Fibroblast of the aortic adventitia (primary cell): ENCODE measurements at places on chromosomes 13 and 19. TPM values are rescaled to one million over a fixed set of nuclear protein-coding genes. Genes with fewer than 3 reads are reported as not detected.

GRCh38 chr19:18122860-18123795 lies 25.6 kb downstream of the MAST3 start:
- DNase-seq: no peak

DNA sequence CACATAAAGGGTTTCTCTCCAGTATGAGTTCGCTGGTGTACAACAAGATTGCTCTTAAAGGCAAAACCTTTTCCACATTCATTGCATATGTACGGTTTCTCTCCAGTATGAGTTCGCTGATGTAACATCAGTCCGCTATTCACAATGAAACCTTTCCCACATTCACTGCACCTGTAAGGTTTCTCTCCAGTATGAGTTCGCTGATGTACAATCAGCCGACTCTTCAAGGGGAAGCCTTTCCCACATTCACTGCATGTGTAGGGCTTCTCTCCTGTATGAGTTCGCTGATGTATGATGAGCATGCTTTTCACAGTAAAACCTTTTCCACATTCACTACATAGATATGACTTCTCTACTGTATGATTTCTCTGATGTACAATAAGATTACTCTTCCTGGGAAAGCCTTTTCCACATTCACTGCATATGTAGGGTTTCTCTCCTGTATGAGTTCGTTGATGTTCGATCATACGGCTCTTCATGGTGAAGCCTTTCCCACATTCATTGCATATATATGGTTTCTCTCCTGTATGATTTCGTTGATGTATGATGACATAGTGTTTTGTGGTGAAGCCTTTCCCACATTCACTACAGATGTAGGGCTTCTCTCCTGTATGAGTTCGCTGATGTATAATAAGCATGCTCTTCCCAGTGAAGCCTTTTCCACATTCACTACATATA lies 6.0 kb upstream of the ZNF614 start:
- no peak for DNase-seq

- DNase-seq: no peak
These were observed 261.7 kb downstream of the MTUS2 start for GRCh38 chr13:29081697-29082440.

GRCh38 chr13:98141091-98141490 lies 1.8 kb upstream of the FARP1 start:
- no peak for DNase-seq

DNA sequence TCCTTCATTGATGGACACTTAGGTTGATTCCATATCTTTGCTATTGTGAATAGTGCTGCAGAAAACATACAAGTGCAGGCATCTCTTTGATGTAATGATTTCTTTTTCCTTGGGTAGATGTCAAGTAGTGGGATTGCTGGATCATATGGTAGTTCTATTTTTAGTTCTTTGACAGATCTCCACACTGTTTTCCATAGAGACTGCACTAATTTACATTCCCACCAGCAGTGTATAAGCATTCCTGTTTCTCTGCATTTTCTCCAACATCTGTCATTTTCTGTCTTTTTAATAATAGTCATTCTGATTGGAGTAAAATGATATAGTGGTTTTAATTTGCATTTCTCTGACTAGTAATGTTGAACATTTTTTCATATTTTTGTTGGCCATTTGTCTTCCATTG lies 116.7 kb downstream of the LMO7 start:
- no peak for DNase-seq

Gene BEST2
- total RNA-seq: not detected in 2 replicates
